ENCODE measurements at places on chromosomes 12 and 14.
A peak's percentile ranks its signal among the peaks of the same experiment; 100 is the strongest.

DNA sequence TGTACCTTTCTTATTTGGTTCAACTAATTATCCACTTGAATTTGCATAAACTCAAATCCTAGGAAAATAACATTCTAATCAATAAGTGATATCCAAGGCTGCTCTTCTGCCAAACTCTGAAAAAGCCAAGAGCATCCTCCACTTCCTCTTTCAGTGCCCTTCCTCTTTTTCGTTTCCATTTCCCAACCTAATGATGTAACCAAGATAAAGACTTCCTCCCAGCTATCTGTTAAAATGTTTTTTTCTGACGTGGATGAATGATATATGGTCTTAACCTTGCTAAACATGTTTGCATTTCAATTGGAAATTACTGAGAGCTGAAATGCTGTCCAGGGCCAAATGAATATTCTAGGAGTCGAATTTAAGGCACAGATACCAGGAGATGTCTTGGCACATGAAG is 459.5 kb upstream of the PDE3A start:
- DNase-seq: no peak

GRCh38 chr12:113818283-113818682 is 147.8 kb downstream of the RBM19 start:
- no peak for DNase-seq

- DNase-seq: peak; percentile 35
Observed at GRCh38 chr14:104939666-104940410, 15.2 kb downstream of the PLD4 start.

- no peak for DNase-seq
Observed at GRCh38 chr12:33531261-33531660, 91.6 kb upstream of the SYT10 start.

DNA sequence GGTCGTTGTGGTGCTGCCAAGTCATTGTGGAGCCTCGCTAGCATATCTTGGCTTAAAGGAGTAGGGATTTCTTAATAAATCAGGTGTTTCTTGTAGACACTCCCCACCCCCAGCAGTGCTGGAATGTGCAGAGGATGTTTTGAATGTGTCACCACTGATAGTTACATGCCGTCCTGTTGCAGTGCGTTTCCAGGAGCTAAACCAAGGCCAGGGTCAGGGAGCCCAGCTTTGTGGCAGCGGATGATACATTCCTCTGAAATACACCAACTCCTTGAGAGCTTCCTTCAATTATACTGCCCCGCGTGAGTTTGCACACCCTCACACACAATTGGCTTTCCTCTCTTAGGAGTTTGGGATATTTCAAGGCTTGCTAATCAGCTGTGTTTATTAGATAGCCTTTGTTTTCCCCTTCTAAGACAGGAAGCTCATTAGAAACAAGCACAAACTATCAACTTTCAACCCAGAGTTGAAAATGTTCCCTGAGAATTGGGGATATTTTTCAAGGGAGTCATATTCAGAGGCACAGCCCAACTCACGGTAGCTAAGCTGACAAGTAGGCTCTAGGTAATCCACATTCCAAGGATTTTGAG is 154.9 kb downstream of the C12orf75 start:
- no peak for DNase-seq

GRCh38 chr14:103540821-103541708 is 12.1 kb downstream of the TRMT61A start:
- peak; percentile 72 for DNase-seq

DNA sequence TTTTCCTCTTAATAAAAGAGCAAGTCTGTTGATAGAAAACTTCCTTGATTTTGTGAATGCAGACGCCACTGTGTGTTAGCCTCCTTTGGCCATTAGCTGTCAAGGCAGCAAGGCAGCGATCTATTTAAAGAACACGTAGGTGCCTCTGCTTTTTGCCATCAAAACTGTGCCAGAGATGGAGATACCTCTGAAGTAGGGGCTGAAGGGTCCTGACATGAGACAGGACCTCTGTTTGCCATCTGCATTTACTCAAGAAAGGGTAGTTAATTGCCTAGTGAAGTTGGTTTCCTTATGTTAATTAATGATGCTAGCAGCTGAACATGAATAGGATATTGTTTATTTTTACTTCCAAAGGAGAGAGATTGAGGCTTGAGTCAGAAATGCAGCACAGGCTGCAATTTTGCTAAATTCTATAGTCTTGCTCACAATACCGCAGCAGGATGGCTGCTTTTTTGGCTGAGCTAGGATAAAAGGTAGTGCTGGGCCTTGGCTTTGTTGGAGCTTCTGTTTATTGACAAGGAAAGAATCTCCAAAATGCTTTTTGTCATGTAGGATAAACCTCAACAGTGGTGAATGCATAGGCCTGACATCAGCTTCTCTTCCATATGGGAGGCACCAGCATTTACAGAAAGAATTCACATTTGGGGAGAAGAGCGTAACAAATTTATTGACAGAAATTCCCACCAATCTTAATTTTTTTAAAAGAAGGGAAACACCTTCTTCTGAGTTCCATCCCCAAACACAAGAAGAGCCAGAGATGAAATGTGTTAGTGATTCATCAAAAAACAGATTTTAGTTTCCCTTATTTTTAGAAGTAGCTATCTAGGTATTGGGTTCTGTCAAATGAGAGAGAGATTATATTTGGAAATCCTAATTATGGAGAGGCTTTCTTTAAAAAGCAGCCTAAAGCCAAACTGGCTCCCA is 13.9 kb upstream of the RPH3A start:
- no peak for DNase-seq

DNA sequence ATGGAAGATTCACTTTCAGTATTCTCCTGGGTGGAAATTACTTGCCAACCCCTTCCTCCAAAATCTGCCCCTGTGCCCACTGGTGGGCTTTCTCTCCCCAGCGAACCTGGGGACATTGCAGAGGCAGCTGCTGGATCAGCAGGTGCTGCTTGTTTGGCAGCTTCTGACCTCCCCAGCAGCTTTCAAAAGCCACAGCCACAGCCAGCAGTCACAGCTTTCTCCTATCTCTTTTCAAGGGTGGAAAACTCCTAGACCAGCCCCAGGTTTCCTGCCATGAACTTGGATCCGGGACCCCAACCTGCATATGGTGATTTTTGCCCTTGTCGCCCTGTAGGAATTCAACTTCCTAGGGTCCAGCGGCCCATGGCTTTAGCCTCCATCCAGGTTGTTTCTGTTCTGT is 330.8 kb downstream of the ADAMTS20 start:
- no peak for DNase-seq

- peak; percentile 92 for DNase-seq
Observed at GRCh38 chr14:93994919-93995682, 2.0 kb upstream of the CCDC197 start.

DNA sequence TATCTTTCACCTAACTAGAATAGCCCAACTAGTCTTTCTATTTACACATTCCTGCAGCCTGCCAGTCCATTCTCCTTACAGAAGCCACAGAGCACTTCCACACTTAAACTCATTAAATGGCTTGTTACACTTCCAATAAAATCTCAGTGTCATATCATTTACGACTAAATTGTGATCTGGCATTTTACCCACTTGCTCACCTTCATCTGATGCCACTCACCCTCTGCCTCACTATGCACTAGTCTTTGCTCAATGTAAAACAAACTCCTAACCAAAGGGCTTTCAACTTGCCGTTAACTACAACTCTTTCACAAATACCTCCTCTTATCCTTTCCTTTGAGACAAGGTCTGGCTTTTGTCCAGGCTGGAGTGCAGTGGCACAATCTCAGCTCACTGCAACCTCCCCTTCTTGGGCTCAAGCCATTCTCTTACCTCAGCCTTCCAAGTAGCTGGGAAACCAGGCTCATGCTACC is 24.1 kb downstream of the YAF2 start:
- DNase-seq: no peak

DNA sequence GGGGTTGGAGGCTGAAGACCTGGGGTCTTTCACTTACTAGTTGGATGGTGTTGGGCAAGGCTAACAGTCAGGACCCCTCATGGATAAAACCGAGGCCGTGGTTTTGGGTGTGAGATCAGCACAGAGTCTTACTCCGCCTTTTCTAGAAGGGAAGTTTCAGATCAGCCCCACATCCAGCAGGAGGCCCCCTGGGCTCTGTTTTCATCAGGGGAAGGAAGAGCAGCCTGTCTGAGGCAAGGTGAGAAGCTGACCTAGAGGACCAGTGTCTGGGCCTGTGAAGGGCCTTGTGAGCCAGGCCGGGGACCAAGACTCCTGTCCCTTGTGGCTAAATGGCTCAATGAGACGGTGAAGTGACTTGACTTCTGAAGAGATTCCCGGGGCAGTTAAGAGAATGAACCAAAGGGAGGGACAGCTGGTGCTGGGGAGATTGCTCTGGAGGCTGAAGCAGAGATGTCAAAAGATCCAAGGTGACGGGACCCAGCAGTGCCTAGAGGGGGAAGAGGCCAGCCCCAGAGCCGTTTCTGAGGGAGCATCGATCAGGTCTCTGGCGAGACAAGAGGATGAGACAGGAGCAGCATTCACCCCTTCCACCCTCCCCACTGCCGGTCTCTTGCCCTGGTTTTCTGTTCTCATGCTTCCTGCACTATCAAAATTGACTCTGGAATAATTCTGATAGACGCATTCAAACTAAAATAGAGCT is 40.1 kb upstream of the TSPAN9 start:
- no peak for DNase-seq

DNA sequence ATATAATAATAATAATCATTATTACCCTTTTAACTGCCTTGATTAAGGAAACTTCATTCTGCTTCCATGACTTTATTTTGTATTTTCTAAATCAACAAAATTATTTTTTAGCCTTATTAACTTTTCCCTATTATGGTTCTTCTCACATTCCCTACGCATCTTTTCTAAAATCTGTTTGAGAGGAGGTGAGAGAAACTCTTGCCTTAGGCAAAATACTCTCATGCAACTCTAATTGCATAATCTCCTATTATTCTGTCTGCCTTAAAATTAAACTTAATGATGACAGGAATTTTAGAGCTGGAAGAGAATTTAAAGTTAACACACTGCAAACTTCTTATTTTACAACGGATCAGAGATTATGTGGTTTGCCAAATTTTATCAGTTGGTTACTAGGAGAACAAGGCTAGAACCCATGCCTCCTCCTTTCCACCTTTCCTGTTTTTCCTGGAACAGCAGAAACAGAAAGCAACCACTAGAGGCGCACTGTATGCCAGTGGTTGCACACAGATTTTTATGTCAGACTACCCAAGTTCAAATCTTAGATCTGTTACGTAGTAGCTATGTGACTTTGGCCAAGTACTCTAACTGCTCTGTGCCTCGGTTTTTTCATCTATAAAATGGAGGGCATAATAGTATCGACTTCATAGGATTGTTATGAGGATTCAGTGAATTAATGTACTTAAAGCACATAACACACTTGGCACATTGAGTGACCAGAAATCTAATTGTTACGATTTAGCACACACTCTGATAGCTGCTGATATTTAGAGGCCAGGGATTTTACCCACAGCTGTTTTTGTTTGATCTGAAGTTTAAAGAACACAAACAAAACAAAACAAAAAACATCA is 4.3 kb upstream of the BRMS1L start:
- DNase-seq: no peak

DNA sequence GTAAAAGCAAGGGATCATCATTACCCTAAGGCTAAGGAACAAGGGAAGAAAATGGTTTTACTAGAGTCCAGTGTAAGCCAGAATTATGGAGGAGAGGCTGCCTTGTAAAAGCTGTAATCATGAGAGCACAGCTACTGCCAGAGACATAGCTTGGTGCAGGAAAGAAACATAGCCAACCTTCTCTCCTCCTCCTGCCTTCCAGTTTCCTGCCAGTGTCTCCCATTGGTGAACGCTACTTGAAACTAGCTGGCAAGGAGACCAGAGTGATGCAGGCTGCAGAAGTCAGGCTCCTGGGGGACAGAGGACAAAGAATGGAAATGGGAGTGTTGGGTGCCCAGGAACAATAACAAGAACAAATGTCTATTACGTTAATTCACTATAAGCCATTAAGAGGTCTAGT is 158.5 kb downstream of the NELL2 start:
- DNase-seq: no peak

- peak; percentile 73 for DNase-seq
Observed at GRCh38 chr12:120720234-120720986, 5.2 kb upstream of the ACADS start.

- no peak for DNase-seq
Observed at GRCh38 chr14:60064491-60065072, 27.1 kb upstream of the PCNX4 start.

- DNase-seq: no peak
Observed at GRCh38 chr14:73824127-73824526, 27.5 kb upstream of the PTGR2 start.

DNA sequence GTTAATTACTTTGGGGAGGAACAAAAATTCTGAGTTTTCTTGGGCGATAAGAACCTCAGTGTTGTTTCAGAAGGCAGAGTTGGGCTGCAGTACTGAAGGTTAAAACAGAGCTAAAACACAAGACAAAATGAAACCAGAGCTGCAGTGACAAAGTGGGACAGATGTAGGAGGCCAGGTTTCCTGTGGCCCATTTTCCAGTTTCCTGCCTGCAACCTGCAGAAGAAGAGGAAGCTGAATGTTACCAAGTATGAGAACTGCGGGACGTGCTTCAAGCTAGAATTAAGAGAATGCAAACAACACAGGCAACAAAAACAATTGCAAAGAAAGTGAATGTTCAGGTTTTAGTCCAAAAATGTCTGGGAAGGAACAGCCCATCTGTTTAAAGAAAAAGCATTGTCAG is 17.8 kb downstream of the ELK3 start:
- DNase-seq: no peak

- DNase-seq: no peak
Observed at GRCh38 chr12:11732023-11732422, 82.5 kb downstream of the ETV6 start.

DNA sequence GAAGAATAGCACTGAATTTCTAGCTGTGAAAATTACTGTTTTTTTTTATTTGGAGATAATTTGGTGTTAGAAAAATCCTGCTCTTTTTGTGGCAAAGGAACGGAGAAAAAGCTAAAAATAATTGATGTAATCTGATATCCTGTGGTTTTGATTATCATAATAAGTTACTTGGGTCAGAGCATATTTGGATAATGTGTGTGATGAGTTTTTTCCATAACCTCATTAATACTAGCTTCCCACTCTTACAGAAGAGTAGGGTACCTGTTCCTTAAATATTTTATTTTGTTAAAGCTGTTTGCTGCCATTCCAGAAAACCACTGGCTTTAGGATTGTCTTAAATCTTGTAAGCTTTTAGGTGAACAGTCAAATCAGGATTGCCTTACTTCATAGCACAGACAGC is 4.7 kb downstream of the PSMC6 start:
- no peak for DNase-seq

- DNase-seq: no peak
Observed at GRCh38 chr14:22560662-22561365, 28.2 kb downstream of the DAD1 start.

GRCh38 chr12:60269611-60270269 is 673.9 kb downstream of the SLC16A7 start:
- no peak for DNase-seq

- no peak for DNase-seq
Observed at GRCh38 chr12:130783110-130783715, 55.8 kb downstream of the STX2 start.
